ENCODE measurements at places on chromosomes 16 and 17.

- DNase-seq, result no peak
Measured at GRCh38 chr17:27630607-27631410, at the start of gene LGALS9. LGALS9 (plus strand) TSS chr17:27631188; CDS start chr17:27631266, 78 bp downstream.

DNA sequence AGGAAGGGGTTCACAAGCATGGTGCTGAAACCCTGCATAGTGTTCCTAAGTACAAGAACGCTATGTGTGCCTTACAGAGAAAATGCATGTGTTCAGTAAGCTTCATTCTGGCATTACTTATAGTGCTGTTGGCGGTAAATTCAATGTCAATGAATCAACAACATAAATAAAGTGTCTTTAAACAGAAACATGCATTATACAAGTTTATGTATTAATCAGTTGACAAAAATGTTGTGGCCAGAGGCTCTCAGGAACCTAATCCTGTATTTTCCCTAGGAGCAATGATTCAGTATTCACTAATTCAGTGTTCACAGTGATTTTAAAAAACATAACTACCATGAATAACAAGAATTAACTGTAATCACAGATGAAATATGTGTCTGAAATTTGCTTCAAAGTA is 47.1 kb upstream of the MYOCD start:
- no peak for DNase-seq

DNA sequence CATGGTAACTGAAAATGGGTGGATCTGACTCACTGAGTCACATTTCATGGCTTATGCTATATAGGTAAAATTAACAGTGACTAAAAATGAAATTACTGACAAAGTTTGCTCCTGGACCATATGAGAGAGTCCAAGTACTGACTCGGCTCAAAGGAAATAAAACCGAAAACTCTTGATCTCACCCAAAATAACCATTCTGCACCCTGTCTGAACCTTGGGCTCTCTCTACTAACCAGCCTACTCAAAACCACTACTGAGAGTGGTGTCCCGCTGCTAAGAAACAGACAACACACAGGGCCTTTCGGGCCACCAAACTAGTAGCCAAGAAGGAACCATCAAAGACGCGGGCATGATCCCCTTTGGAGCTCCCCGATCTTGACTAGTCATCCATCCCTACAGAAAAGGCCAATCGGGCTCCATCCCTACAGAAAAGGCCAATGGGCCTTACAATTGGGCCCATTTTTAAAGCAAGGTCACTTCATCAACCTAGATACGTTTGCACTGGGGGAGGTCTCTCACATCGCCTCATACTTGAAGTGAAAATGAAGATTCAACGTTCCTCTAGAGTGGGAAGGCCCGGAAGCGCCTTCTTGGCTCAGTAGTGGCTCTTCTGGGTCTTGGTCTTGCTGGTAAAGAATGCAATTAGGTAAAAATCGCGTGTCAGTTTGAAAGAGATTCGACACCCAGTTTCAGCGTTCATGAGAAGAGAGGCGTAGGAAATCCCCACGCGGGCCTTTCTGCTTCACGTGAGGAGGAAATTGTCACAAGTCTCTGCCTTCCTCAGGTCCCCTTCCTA is 720 bp upstream of the ZPBP2 start:
- no peak for DNase-seq

GRCh38 chr17:60468371-60468770 is 46.1 kb downstream of the CHCT1 start:
- DNase-seq, result no peak

GRCh38 chr17:60610473-60610872 is 10.5 kb downstream of the PPM1D start:
- DNase-seq, result no peak
